ENCODE measurements at places on chromosomes 5 and 9.

- DNase-seq: no peak
Observed at GRCh38 chr5:40277161-40277906, 402.4 kb upstream of the PTGER4 start.

- DNase-seq: no peak
Observed at GRCh38 chr5:125549322-125549911, 803.0 kb upstream of the ZNF608 start.

- DNase-seq: no peak
Observed at GRCh38 chr5:96809921-96810320, 2.2 kb upstream of the ERAP1 start.

DNA sequence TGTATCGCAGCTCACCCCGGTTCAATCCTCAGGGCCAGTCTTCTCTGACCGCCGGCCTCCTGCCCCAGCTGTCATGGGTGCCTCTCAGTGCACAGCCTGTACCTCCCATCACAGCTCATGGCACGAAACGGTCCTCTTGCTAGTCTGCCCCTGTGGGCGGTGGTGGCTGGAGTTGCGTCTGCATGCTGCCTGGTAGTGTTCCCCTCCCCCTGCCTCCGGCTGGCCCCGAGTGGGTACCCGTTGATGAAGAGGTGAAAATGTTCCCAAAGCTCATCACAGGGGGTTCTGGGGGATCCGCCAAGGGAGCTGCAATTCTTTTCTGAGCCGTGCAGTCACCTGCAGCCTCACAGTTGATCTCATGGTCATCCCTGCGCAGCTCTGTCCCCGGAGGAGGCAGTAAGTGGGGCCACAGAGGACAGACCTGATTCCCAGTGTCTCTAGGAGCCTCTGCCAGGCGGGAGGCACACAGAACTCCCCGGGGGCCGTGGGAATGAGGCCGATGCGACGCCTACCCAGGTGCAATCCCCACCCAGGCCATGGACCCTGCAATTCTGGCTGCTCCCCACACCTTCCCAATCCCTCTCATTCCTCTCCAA is 34.7 kb upstream of the FIBCD1 start:
- DNase-seq: no peak

DNA sequence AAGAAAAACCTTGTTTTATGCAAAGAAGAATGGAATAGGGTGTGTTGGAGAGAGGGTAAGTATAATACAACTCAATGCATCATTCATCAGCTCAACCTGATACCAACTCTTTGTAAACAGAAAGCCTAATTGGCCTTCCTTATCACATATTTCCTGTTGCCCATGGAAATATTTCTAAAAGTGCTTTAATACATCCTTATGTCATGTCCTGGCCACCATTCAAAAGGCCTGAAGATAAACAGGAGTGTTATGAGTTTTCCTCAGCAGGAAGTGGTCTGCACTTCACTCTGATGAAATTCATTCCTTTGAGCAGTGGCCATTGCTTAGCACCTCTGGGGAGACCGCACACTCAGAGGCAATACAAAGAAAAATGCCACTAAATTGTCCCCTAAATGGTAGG is 511.2 kb downstream of the SEMA5A start:
- DNase-seq: no peak

DNA sequence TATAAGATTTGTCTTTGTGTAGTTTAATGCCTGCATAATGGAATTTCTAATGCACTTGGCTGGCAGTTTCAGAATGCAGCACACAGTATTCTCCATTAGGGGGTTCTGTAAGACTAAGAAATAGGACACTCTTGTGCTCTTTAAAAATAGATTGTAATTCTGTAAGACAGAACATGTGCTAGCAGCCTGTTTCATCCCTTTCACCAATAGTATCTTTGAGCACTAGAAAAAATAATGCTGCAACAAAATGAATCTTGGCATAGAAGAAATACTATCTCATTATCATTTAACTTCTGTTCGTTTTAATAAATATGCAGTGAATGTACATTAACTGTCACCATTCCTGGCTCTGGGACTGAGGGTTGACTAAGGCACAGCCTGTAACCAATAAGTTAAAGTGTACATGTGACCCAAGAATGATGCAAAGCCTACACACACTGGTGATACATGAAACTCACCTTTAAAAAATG is 23.8 kb upstream of the ZNF622 start:
- DNase-seq: no peak

GRCh38 chr5:79974886-79975285 is 16.2 kb downstream of the MTX3 start:
- DNase-seq: no peak

DNA sequence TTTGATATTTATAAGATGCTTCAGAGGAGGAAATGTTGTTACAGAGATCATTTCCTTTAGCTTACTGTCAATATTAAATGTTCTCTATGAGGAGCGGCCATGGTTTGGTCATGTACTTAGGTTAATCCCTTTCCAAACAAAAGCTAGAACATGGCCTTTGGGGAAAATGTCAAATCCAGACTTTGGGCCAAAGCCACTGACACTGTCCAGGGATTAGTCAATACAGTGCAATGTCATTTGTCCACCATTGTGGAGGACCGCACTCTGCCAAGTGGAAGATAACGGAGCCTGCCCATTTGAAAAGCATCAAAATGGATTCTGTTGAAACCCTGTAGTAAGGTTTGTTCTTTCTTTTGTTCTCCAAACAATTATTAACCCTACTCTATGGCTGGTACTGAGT is 50.1 kb downstream of the FRMPD1 start:
- no peak for DNase-seq

DNA sequence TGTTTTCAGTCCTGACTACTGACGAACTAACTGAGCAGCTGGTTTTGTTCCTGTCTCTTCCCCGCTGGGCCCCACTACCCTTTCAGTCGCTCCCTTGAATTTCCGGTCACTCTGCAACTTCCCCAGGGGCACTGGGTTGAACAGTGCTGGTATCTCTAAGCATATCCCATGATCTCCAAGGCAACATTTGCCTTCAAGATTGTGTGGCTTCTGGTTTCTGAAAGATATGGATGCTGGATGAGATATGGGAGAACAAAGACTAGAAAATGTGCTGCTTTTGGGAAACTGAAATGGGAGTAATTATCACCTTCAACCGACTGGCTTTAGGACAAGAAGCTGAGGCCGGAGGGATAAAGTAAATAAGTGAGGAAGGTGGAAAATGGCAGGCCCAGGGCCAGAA is 258.2 kb upstream of the PIK3R1 start:
- no peak for DNase-seq

GRCh38 chr5:1156754-1157460 is 44.5 kb upstream of the SLC6A19 start:
- DNase-seq: no peak

DNA sequence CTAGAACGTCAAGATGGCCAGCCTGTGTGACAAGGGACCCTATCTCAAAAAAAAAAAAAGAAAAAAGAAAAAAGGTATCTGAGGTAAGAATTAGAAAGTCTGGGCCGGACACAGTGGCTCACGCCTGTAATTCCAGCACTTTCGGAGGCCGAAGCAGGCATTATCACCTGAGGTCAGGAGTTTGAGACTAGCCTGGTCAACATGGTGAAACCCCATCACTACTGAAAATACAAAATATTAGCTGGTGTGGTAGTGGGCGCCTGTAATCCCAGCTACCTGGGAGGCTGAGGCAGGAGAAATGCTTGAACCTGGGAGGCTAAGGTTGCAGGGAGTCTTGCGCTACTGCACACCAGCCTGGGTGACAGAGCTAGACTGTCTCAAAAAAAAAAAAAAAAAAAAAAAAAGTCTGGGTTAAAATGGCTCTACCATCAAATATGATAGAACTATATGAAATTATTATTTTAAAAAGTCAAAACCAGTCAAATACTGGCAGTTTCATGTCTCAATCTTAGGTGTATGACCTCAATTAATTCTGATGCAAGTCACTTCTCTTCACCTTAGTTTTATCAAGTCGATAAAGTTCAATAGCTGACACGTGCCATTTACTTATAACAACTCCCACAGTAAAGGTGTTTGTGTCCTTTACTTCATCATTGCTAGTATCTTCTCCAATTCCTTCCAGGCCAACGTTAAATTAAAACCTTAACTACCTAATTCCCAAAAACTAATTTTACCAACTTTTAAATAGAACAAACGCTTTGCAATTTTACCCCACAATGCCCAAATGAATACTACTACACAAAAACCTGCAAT is 1.1 kb downstream of the RPS23 start:
- no peak for DNase-seq

- no peak for DNase-seq
Observed at GRCh38 chr5:26737348-26738265, 300.8 kb downstream of the CDH9 start.

- DNase-seq: no peak
Observed at GRCh38 chr9:87307848-87308247, 189.8 kb upstream of the DAPK1 start.

GRCh38 chr5:173917788-173918786 is 29.9 kb downstream of the CPEB4 start:
- DNase-seq: peak; percentile 40

GRCh38 chr5:62689599-62690368 is 111.2 kb downstream of the LRRC70 start:
- DNase-seq: no peak

DNA sequence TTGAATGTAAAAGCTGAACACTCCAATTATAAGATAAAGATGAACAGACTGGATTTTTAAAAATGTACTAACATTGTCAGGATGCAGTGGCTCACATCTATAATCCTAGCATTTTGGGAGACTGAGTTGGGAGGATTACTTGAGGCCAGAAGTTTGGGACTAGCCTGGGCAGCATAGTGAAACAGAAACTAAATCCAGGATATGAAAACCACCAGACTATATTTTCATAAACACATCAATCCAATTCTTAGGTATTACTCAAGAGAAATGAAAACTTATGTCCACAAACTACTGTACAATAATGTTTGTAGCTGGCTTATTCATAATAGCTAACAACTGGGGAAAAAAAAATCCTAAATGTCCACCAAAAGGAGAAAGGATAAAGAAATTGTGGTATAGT is 26.8 kb upstream of the NAA35 start:
- DNase-seq: no peak

DNA sequence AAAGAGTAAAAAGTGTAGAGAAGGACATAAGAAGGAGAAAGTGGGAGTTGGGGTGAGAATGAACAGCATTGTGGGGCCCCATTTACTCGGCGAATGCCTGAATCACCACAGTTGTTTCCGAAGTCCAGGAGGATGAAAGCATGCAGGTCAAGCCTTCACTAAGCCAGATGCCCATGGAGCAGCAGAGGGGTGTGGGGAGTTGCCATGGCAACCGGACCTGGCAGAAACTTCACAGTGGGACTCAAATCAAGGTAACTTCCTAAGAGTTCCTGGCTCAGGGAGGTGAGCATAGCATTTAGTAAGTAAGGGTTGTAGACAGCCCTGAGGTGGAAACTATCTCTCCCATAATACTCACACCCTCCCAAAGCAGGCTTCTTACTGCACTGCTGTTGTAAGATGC is 357.1 kb downstream of the TRIM32 start:
- DNase-seq: no peak

DNA sequence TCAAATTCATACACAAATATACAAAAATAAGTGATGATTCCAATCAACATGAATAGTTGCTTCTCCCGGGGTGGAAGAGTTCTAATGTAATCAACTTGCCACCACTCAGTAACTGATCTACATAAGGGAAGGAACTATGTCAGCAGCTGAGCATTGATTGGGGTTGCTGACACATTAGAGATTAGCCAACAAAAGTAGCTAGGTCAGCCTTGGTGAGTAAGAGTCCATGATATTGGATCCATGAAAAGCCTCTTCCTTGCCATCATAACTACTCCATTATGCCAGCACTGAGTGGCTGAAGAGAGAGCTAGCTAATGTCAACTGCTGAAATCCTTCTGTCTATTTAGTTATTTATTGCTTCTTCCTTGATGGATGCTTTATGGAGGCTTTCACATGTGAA is 309.8 kb downstream of the NFIB start:
- DNase-seq: no peak

- no peak for DNase-seq
Observed at GRCh38 chr5:111942661-111943401, 185.8 kb upstream of the NREP start.

GRCh38 chr5:148729182-148729581 is 74.9 kb upstream of the HTR4 start:
- no peak for DNase-seq

- DNase-seq: no peak
Observed at GRCh38 chr9:28668158-28668557, 1094.9 kb upstream of the C9orf72 start.

DNA sequence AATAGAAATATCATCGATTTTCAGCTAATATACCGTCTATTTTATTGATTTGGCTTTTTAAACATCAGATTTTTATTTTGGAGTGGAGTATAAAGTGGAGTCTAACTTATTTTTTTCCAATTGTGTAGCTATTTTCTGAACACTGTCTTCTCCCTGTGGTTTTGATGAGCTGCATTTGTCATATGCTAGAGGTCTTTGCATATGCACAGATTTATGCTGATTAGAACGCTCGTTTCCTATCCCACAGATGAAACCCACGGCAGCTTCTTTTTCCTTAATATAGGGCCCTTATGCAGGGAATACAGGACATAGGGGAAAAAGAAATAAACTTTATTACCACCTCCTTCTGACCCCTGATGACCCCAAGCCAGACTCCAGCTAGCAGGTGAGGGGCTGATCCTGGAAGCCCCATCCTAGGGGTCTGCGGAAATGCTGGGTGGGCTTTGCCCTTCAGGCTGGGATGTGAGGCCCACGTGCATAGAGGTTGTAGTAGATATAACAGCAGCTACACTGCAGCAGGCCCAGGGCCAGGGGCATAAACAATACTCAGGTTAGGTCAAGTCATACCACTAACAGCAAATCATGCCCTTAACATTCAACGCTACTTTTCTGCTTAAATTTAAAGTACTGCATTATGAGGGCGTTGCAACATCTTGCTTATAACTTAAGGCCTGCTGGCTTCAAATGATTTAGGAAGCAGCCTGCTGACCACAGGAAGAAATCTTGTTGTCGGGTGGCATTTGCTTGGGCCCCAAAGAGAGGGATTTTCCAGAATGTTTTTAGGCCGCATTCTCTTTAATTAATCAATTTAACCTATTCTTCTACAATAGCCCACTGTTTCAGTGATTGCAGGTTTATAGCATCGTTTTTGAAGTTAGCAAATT is 28.5 kb downstream of the MVB12B start:
- DNase-seq: no peak

GRCh38 chr9:7094052-7094451 is 336.3 kb downstream of the KDM4C start:
- DNase-seq: no peak

GRCh38 chr5:95684361-95684760 is 1.6 kb upstream of the SPATA9 start:
- no peak for DNase-seq
